ENCODE measurements at places on chromosomes 11 and 22.

GRCh38 chr11:64409278-64409677 lies 50.3 kb downstream of the RPS6KA4 start:
- DNase-seq = no peak

DNA sequence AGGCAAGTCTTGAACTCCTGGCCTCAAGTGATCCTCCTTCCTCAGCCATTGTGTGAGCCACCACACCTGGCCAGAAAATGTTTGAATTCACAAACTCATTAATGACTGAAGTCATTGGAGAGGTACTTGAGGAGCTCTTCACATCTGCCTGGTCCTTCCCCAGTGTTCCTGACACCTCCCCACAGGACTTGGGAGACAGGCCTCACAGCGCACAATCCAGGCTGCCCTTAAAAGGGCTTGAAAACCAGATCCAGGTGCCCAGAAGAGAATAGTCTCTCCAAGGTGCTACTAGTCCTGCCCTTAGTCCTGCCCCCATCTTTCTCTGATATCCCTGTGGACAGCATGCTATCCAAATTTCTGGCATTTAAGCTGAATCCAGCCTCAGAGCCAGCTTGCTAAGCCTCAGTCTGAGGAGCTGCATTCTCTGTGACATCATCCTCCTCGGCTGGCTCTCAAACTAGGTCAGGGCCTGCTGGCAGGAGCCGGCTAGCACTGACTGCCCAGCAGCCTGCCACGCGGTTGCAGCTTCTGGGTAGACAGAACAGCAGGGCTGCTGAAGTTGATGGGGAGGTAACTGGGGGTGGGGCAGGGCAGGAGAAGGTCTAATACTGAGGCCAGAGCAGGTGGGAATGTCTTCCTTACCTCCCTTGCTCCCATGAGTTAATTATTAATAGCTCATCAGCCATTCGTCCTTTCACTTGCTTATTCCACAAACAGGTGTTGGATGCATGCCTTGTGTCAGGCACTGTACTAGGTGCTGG lies 35.3 kb upstream of the NECTIN1 start:
- no peak for DNase-seq

- no peak for DNase-seq
Measured at GRCh38 chr11:116916052-116916451, 78.6 kb upstream of the APOA1 start.

DNA sequence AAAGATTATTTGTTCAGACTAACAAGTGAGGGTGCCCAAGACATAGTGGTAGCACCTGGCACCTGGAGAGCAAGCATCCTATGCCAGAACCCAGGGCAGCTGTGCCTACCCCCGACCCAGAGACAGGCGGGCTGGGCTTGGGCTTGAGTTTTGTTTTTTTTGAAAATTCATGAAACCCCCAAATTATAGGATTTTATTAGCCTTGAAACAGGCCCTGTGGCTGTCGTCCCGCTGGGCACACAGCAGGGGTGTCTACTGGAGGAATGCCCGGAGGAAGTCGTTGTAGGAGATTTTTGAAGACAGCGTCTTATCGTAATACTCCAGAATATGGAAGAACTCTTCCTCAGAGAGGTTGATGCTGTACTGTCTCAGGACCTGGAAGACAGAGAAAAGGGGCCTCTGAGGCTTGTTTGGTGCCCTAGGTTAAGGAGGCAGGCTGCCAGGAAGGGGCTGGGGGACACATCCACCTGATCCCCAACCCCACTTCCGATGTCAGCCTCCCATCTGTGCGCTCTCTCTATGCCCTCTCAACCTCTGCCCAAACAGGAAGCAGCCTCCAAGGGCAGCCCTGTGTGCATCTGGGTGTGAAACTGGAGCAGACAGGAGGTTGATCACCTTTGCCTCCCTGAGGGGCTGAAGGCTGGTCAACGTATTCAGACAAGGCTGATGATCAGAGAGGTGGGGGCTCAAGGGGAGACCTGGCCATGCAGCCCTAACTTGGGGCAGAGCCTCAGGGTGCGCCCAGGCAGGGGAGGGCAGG lies 117.0 kb downstream of the MPPED1 start:
- DNase-seq = no peak

DNA sequence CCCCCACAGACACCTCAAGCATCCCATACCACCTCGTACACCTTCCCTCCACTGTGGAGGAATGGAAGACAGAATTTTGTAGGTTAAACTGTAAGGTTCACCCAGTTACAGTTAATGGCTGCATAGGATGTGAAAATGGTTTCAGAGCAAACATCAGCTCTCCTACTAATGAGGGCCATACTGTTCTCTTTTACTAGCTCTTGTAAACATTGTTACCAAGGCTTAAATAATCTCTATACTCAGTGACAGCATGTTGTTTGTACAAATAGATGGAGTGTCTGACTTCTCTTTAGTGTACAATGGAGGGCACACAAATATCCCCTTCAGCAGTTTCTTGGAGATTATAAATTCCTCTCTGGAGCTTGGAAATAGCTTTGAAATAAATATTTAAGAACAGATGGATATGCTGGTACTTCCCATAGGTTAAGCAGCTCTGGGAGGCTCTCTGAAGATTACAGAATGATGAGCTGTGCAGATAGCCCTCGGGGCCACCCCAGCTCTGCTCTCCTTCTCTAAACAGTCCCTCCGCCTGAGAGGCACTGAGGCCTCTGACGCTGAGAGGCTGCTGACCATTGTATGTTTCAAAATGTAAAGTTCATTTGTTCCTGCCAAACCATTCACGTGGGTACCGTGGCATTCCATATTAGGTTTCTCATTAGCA lies 25.7 kb downstream of the TTC12 start:
- no peak for DNase-seq

GRCh38 chr11:19876750-19877149 lies 164.1 kb downstream of the NAV2 start:
- DNase-seq = no peak

- no peak for DNase-seq
Measured at GRCh38 chr11:102313238-102313940, 3.9 kb upstream of the BIRC3 start.

DNA sequence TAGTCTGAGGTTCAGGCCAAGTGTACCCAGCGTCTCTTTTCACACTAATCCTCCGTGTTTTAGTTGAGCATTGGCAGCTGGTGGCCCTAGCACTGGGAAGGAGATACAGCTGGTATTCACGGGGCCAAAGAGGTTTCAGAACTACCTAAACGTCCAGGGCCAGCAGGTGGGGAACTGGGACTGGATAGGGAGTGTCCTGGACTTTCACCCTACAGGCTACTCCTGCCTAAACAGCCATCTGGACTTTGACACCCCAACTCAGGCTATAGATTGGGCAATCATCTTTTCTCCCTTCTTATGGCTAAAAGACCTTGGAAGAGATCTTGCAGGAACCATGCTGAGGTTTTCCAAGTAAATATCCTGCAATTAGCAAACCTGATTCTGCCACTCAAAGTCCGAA lies 2.8 kb downstream of the SPON1 start:
- no peak for DNase-seq

DNA sequence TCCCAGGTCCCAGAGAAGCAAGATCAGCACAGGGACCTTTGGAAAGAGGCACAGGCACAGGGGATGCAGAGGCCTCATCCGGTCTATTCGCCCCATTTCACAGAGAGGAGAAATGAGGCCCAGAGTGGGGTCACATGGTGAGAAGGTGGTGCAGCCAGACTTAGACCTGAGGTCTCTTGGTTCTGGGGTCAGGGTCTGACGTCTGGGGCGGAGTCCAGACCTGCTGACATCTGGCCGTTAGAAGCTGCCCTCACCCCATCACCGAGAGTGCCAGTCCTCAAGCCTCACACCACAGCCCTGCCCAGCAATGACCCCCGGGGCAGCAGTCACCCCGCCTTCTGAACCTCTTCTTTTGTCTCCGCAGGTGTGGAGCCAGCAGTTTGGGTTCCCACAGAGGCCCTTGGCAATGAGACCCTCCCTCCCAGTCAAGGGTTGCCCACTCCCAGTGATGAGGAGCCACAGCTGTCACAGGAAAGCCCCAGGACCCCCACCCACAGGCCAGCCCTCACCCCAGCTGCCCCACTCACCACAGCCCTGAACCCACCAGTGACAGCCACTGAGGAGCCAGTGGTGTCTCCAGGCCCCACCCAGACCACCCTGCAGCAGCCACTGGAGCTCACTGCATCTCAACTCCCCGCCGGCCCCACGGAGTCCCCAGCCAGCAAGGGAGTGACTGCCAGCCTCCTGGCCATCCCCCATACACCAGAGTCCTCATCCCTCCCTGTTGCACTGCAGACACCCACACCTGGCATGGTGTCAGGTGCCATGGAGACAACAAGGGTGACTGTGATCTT lies 62.4 kb downstream of the OTOG start:
- peak; percentile 16 for DNase-seq

GRCh38 chr11:118657238-118657637 lies 22.2 kb downstream of the TREH start:
- DNase-seq = no peak

DNA sequence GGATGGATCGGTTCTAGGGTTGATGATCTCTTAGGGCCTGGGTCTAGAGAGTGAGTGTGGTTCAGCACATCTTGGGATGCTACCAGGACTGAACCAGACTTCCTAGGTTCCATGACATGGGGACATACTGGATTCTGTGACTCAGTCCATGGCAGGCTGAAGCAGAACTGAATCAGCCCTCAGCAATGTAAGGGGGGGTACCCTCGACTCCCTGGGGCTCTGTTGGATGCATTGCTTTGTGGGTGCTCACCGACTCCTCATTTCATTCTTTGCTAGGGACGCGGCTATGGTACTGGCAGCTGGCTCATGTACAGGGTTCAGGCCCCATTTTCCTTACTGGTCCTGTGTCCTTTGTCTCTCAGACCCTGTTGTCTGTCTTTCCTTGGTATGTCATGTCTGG lies 733 bp upstream of the GRAMD1B start:
- DNase-seq = no peak

- DNase-seq = no peak
Measured at GRCh38 chr11:13907678-13908077, 54.8 kb upstream of the SPON1 start.

GRCh38 chr11:80388536-80388935 lies 947.7 kb upstream of the TENM4 start:
- DNase-seq = no peak

GRCh38 chr11:7638710-7639642 lies 34.3 kb downstream of the CYB5R2 start:
- DNase-seq = no peak

DNA sequence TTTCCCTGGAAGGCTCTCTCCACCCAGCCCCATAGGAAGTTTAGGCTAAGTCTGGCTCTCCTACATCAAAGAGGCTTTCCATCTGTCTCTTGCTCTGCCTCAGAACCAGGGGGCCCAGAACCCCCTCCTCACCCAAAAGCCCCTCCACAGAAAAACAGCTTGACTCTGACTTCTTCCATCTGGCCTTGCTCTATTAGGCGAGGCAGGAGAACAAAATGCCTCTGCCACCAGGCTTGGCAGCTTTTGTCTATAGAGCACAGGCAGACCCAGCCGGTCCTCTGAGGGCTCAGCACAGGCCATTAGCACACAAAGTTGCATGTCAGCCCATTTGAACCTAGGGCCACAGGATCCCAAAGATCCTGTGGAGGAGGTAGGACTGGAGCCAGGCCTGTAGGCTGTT lies 75.7 kb upstream of the SUSD2 start:
- no peak for DNase-seq

- DNase-seq = no peak
Measured at GRCh38 chr11:12818333-12819015, 144.3 kb downstream of the TEAD1 start.

DNA sequence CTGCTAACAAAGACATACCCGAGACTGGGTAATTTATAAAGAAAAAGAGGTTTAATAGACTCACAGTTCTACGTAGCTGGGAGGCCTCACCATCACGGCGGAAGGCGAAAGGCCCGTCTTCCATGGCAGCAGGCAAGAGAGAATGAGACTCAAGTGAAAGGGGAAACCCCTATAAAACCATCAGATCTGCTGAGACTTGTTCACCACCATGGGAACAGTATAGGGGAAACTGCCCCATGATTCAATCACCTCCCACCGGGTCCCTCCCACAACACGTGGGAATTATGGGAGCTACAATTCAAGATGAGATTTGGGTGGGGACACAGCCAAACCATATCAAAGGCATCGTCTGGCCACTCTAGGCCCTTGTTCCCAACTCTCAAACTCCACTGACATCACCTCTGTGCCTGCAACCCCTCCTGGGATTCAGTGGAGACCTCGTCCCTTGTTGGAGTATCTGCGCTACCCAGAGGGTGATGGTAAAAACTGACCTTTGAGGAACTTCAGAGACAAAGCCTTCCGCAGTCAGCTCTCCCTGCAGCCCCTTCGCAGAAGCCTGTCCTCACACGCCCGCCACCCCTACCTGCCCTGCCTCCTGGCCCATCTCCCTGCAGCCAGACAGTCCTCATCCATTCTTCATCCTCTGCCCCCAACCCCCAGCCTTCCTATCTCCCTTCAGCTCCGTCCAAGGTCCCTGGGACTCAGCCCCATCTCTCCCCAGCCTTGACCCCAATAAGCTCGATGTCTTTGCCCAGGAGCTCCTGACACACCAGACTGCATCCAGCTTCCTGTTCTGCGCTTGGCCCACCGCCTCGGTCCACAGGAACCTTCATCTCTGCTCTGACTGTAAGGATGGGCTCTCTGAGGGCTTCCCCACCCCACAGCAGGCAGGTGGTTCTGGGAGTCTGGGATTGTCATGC lies 15.8 kb downstream of the CCND1 start:
- no peak for DNase-seq

DNA sequence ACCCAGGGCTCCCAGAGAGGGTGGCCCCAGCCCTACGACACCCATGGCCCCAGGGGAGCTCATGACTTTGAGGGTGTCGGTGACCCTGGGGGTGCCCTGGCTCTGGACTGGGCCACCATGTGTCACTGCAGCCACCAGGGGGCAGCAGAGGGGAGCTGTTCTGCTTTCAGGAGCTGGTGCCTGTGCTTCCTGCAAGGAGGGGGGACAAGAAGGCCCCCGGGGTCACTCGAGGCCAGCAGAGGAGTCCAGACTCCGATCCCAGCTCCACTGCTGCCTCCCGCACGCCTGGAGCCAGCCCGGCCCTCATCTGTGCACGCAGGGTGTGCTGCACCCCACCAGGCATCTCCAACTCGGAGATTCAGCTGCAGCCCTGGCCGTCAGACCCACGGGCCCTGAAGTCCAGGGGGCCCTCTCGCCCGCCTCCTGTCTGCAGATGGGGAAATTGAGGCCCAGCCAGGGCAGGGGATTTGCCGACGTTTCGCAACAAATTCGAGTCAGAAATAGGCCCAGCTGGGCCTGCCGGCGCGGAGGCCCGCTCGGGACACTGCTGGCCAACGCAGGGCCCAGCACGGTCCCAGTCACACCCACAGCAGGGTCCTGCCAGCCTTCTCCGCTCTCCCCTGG lies 29.5 kb upstream of the WNT7B start:
- peak; percentile 91 for DNase-seq

DNA sequence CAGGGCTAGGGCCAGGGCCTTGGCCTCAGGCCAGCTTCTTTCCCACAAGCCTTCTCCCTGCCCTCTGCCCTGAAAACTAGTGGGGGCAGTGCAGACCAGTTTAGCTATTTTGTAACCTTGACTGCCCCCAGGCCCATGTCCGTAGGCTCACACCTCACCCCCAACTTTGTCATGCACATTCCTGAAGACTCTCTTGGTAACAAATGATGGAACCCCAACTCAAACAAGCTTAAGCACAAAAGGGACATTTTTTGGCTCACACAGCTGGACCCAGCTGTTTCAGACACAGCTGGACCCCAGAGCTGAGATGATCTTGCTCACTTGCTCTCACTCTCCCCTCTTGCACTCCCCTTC lies 46.6 kb downstream of the KCNQ1OT1 start:
- DNase-seq = no peak
